Activated CD4-positive, alpha-beta memory T cell treated with anti-CD3 and anti-CD28 coated beads, Interleukin-2, amount 10 ng/mL, durations not matched to agents 7 days and 5 days (primary cell): ENCODE measurements at places on chromosomes 3 and 15. TPM values are rescaled to one million over a fixed set of nuclear protein-coding genes. Genes with fewer than 3 reads are reported as not detected.

ALPK3 gene
- 0.20 TPM for total RNA-seq

DNA sequence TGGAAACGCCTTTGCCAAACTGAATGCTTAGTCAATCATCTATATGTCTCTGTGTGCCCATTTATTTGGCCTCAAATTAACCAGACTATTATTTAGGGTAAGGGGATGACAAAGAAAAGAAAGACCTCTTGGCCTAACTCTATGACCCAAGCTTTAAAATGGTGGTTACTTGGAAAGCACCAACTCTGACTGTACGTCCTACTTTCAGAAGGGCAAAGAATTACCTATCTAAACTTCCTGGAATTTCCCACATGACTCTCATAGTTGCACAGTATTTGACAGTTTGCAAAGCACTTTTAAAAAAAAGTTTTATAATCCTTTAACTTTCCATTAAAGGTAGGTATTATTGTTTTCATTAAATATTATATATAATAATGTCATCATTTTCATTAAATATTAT lies 6.3 kb upstream of the MTHFS start:
- DNase-seq, result no peak

DNA sequence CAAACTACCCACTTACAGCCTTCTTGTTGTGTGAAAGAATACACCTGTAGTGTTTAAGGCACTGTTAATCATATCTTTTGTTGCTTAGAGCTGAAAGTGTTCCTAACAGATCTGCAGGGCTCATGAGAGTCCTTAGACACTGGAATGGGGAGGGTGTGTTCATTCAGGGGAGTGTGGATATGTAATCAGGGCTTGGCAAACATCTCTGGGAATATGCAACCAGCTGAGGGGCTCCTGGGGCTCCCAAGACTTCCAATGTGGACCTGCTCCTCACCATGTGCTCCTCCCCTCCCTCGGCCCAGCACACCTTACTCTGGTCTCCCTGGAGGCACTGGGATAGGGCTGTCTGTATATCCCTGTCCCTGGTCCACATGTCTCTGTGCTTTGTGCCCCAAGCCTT lies 30.3 kb upstream of the MFSD1 start:
- DNase-seq, result no peak

- DNase-seq, result no peak
These were observed 112.5 kb downstream of the STT3B start for GRCh38 chr3:31645256-31645655.

DNA sequence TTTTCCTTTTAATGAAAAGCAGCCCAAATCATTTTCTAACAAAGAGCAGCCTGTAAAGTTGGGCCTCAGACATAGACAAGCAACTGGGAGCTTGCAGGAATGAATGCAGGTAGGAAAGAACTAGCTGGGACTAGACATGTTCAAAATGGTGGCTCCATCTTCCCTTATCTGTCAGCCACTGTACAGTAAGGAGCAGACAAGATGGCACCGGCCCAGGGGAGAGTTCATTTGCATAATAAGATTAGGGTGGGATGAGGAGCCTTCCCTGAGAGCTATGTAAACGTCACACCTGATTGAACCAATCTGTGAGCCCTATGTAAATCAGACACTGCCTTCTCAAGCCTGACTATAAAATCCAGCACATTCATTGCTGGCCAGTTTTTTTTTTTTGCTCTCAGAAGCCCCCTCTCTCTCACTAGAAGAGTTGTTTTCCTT lies 59.7 kb upstream of the GK5 start:
- no peak for DNase-seq

DNA sequence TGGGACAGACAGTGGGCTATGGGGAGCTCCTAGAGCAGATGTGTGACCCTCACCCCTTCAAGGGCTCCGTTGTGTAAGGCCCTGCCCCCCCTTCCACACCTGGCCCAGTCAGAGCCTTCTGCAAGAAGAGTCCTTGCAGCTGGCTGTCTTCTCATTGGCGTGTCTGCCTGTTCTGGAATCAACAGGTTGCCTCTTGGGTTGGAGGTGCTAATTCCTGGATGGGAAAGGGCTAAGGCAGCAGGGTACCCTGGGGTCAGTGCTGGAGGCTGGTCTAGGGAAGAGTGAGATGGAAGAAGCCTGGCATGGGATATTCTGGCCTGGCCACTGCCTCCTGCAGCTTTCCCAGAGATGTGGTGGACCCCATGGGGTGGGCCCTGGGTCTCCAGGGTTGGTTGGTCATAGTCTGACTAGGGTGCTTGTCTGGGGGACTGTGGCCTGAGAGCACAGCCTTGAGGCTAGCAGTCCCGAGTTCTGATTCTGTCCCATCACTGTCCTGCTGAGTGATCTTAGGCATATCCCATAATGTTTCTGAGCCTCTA lies 5.1 kb downstream of the TEX264 start:
- DNase-seq, result no peak

C2CD4A gene
- total RNA-seq, result 0.23 TPM

FGD5 gene
- total RNA-seq, result 0.10 TPM

DNA sequence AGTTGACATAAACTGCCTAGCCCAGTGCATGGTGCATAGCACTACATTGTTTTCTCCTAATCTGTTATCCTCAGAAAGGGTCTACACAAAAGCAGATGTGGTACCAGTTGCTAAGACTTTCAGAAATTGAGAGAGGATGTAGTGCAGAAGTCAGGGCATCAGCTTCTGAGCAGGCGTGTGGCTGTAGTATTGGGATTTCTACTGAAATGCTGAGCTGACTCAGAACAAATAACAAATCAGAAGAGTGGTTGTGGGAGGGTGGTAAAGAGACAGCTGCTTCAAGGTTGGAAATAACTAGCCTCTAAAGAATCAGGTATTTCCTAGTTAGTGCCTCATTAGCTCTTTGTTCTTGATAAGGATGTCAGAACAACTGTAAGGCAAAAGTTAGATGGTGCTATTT lies 161.3 kb downstream of the AKAP13 start:
- peak; percentile 19 for DNase-seq

- no peak for DNase-seq
These were observed 74.8 kb downstream of the STXBP5L start for GRCh38 chr3:120982608-120983320.

DNA sequence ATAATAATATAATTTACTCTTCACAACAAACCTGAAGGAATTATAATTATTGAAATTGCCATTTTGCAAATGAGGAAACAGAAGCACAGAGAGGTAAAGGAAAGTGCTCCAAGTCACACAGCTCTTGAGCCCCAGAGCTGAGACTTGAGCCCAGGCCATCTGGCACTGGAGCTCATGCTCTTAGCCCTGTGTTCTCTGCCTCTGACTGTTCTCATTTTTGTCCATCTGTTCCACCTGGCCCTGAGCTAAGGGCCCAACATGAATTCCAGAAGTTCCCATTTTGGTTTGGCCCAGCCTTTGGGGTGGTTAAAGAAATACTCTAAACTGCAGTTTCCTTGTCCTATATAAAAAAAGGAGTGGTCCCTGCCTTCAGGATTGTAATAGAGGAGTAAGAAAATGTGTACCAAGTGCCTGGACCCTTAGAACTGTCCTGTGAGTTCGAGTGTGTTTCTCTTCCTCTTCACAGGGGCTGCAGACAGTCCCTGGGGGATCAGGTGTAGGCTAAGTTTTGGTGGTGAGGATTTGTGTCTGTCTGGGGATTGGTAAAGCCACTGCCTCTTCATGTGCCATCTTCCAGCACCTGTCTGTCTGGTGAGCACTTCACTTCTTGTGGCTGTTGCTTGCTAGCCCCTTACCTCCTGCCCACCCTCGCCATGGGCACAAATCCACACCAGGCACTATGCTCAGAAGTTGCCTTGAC lies 91.8 kb downstream of the DNAJB8 start:
- no peak for DNase-seq

DNA sequence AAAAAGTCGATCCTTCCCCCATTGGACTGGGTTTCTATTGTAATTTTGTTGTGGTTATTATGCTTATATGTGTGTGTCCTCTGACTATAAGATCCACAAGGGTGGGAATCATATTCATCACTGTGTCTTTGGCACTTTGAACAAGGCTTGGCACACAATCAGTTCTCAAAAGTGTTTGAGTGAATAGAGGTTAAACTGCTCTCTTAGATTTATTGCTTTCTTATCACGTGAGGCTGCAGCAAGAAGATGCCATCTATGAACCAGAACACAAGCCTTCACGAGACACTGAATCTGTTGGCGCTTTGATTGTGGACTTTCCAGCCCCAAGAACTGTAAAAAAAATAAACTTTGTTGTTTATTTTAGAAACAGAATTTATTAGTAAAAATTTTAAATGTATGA lies 295.0 kb upstream of the MDFIC2 start:
- no peak for DNase-seq
